ENCODE measurements at places on chromosomes 1 and 21. TPM values are rescaled to one million over a fixed set of nuclear protein-coding genes. Genes with fewer than 3 reads are reported as not detected.
A peak's percentile ranks its signal among the peaks of the same experiment; 100 is the strongest.

- H3K27ac ChIP-seq = no peak overlapping the region
- no peak overlapping the region for H3K4me3 ChIP-seq
- H3K4me1 ChIP-seq = peaks cover 7% of the 10 kb centered on the region
- no peak for DNase-seq
These were observed 6.3 kb upstream of the TRIM33 start for GRCh38 chr1:114517348-114517747.

GRCh38 chr21:14559102-14559501 lies 13.0 kb upstream of the SAMSN1 start:
- H3K36me3 ChIP-seq = no peaks in the 10 kb centered on the region
- no peak for DNase-seq
- H3K4me1 ChIP-seq = peaks cover 27% of the 10 kb centered on the region

GRCh38 chr1:151542710-151543129 lies 2.6 kb downstream of the TUFT1 start:
- peaks cover 27% of the 10 kb centered on the region for H3K4me1 ChIP-seq
- no peak for DNase-seq
- H3K27ac ChIP-seq = no peak overlapping the region
- H3K4me3 ChIP-seq = no peak overlapping the region

DNA sequence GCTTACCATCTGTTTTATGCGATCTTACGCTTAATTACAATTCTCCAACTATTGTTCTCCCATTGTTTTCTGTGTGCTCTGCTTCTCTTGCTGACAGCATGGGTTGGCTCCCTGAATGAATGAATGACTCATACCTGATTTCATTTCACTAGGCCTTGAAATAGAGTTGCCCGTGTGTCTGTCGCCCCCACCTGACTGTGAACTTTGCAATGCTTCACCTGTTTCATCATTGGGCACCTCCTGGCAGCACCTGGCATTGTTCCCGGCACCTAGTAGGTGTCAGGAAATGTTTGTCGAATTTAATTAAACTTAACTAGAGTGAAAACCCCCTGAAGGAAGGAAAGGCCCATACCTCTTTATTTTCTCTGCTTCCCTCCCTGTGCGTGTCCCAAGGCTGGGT lies 120.5 kb upstream of the KLHDC7A start:
- no peak overlapping the region for H3K4me3 ChIP-seq
- H3K27ac ChIP-seq = no peak overlapping the region
- DNase-seq = no peak
- no peaks in the 10 kb centered on the region for H3K4me1 ChIP-seq

DNA sequence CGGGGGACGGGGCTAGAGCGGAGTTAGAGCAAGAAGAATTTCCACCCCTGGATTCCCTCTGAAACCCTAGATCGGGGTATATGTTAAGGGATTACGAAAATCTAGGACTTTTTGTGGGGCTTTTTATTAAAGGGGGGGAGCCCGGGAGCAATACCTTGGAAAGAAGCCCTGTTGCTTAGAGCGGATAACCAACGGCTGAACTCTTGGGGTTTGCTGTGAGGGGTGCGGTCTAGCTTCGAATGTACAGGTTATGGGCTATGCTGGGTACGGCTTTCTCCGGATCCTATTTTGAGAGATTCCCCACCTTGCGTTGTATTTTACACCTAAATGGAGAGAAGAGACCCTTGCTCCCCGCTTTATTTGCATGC lies 626 bp downstream of the DYRK3 start:
- H3K4me1 ChIP-seq = peaks cover 27% of the 10 kb centered on the region
- peaks cover 7% of the 10 kb centered on the region for H3K27me3 ChIP-seq
- DNase-seq = no peak
- H3K4me3 ChIP-seq = peak overlapping the region; percentile 76
- H3K27ac ChIP-seq = no peak overlapping the region
- H3K36me3 ChIP-seq = peaks cover 13% of the 10 kb centered on the region

- no peak overlapping the region for H3K4me3 ChIP-seq
- peaks cover 3% of the 10 kb centered on the region for H3K4me1 ChIP-seq
- no peak overlapping the region for H3K27ac ChIP-seq
- H3K27me3 ChIP-seq = no peaks in the 10 kb centered on the region
- no peaks in the 10 kb centered on the region for H3K36me3 ChIP-seq
- DNase-seq = no peak
These were observed 53.9 kb downstream of the NENF start for GRCh38 chr1:212486619-212486975.

DNA sequence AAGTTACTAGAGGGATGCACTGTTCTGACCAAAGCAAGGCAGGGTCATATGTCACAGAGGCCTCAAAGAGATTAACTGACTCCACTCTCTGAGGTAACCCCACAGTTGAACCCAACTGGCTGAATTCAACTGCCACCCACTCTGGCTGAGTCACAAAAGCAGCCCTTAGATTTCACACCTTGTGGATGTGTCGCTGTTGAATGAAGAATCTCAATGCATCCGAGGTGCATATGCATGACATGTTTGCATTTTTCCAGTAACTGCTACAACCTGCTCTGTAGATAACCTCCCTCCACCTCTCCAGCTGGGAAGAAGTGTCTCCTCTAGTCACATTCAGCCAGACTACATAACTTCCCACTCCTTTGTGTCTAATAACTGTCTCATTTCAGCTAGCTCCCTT lies 27.9 kb upstream of the KIF21B start:
- H3K4me3 ChIP-seq = no peak overlapping the region
- H3K27ac ChIP-seq = no peak overlapping the region
- H3K4me1 ChIP-seq = peaks cover 6% of the 10 kb centered on the region
- peak; percentile 49 for DNase-seq
- H3K36me3 ChIP-seq = no peaks in the 10 kb centered on the region

DNA sequence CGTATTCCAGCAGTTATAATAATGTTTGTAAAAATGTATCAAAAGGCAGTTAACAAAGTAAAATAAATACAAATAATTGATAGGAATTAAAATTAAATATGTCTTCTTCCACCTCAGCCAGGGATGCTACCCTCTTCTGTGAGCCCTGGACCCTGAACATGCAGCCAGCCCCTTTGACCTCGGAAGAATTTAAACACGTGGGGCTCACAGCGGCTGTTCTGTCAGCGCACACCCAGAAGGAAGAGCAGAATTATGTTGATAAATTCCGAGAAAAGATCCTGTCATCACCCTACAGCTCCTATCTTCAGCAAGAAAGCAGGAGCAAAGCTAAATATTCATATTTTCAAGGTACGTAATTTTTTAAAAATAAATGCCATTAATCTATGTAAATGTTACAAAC lies 26.5 kb downstream of the UTS2 start:
- peaks cover 5% of the 10 kb centered on the region for H3K36me3 ChIP-seq
- H3K27ac ChIP-seq = no peak overlapping the region
- no peaks in the 10 kb centered on the region for H3K27me3 ChIP-seq
- H3K4me3 ChIP-seq = peak overlapping the region; percentile 75
- no peak for DNase-seq
- peaks cover 2% of the 10 kb centered on the region for H3K4me1 ChIP-seq

GRCh38 chr1:66450043-66450514 lies 83.9 kb upstream of the SGIP1 start:
- H3K27ac ChIP-seq = no peak overlapping the region
- no peak overlapping the region for H3K4me3 ChIP-seq
- H3K36me3 ChIP-seq = no peaks in the 10 kb centered on the region
- H3K27me3 ChIP-seq = peaks cover 7% of the 10 kb centered on the region
- peaks cover 16% of the 10 kb centered on the region for H3K4me1 ChIP-seq
- DNase-seq = no peak

GRCh38 chr1:66503841-66504470 lies 30.0 kb upstream of the SGIP1 start:
- no peak overlapping the region for H3K27ac ChIP-seq
- H3K4me3 ChIP-seq = no peak overlapping the region
- no peaks in the 10 kb centered on the region for H3K4me1 ChIP-seq
- H3K36me3 ChIP-seq = no peaks in the 10 kb centered on the region
- peaks cover 14% of the 10 kb centered on the region for H3K27me3 ChIP-seq
- peak; percentile 65 for DNase-seq

- peak overlapping the region; percentile 51 for H3K27ac ChIP-seq
- peaks cover 4% of the 10 kb centered on the region for H3K4me1 ChIP-seq
- H3K36me3 ChIP-seq = peaks cover 7% of the 10 kb centered on the region
- no peak overlapping the region for H3K4me3 ChIP-seq
- peak; percentile 34 for DNase-seq
These were observed 75.2 kb upstream of the TEKT2 start for GRCh38 chr1:36008546-36009197.

The NHLH2 gene
- total RNA-seq = not detected

The HFM1 gene
- not detected for total RNA-seq

The MAP1LC3C gene
- total RNA-seq = not detected

The ABCA4 gene
- 0.18 TPM for total RNA-seq

The RGS4 gene
- total RNA-seq = not detected

The PAQR6 gene
- total RNA-seq = 5.7 TPM

The SLC22A15 gene
- 0.25 TPM for total RNA-seq

The NENF gene
- 30.8 TPM for total RNA-seq

The AK4 gene
- total RNA-seq = 90.4 TPM
